ENCODE measurements at places on chromosomes 11 and 22. TPM values are rescaled to one million over a fixed set of nuclear protein-coding genes. Genes with fewer than 3 reads are reported as not detected.

DNA sequence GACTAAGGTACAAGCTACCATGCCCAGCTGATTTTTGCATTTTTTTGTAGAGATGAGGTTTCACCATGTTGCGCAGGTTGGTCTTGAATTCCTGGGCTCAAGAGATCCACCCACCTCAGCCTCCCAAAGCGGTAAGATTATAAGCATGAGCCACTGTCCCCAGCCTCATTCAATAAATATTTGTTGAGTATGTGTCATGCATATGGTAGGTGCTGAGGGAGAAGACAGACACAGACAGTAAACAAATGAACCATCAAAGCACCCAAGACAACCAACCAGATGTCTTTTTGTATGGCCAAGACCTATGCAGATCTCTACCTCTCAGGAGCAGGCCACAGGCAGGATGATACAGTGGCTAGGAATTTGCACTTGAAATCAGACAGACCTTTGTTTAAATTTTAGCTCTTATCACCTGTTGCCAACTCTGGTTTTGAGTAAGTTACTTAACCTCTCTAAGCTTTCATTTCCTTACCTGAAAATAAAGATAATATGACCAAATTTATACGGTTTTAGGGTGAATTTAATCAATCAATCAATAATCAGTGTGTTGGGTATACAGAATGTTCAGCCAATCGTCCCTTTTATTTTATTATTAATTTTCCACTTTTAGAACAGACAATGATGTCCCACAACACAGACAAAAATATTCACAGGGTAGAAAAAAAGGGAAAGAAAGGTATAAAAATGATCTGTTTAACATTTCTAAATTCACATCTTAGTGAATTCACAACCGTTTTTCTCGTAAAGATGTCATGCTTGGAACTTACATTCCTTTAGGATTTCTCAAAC, 128.2 kb downstream of the SGSM3 start:
- peak overlapping the region; percentile 91 for H3K27ac ChIP-seq
- peak; percentile 24 for DNase-seq
- H3K36me3 ChIP-seq = no peaks in the 10 kb centered on the region
- no peak overlapping the region for H3K4me3 ChIP-seq

DNA sequence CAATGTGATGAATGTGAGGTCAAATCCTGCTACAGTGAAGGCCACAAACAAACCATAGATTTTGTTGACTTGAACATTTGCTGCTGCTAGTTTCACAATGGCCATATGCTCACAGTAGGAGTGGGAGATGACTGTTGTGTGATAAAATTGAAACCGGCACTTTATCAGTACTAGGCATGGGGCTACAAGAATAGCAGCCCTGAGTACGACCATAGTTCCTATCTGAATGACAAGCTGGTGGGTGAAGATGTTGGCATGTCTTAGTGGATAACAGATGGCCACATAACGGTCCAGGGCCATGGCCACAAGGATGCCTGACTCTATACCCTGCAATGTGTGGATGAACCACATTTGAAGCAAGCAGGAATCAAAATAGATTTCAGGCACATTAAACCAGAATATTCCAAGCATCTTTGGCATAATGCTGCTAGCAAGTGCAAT, 2.8 kb downstream of the OR52A1 start:
- no peak overlapping the region for H3K27ac ChIP-seq
- H3K4me3 ChIP-seq = no peak overlapping the region

- no peak for DNase-seq
- no peak overlapping the region for H3K27ac ChIP-seq
- no peaks in the 10 kb centered on the region for H3K4me1 ChIP-seq
- H3K27me3 ChIP-seq = no peaks in the 10 kb centered on the region
- H3K36me3 ChIP-seq = no peaks in the 10 kb centered on the region
Observed at GRCh38 chr11:15805726-15806125, 550.6 kb downstream of the SOX6 start.

- no peak overlapping the region for H3K4me3 ChIP-seq
- H3K27me3 ChIP-seq = no peaks in the 10 kb centered on the region
- no peaks in the 10 kb centered on the region for H3K36me3 ChIP-seq
- DNase-seq = peak; percentile 37
- peaks cover 9% of the 10 kb centered on the region for H3K4me1 ChIP-seq
Observed at GRCh38 chr11:112518371-112518770, 257.7 kb upstream of the PLET1 start.

- H3K36me3 ChIP-seq = no peaks in the 10 kb centered on the region
- no peak overlapping the region for H3K27ac ChIP-seq
- no peaks in the 10 kb centered on the region for H3K27me3 ChIP-seq
Observed at GRCh38 chr11:58658623-58659022, 36.2 kb downstream of the CNTF start.

ZNF70 gene
- total RNA-seq = 6.1 TPM

IGSF22 gene
- 0.08 TPM for total RNA-seq

CREB3L1 gene
- 0.30 TPM for total RNA-seq
